IMR-90 (cell line): ENCODE measurements at places on chromosomes 4 and X.

DNA sequence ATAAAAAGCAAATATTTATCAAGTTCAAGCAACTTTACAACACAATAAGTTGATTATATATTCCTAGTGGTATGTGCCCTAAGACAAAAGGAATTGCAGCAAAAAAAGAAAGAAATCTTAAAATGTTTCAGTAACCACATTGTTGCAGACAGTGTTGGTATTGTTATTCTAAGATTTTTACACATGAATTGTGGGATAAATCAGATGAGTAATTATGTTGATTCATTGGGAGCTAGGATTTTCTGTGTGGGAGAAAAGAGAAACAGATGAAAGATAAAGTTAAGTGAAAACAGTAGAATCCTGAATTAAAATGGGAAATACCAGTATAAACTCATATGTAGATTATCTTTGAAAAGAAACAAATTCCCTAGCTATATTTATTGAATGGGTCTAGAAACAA, 362.4 kb downstream of the PPP3CA start:
- DNase-seq = peak; percentile 66

DNA sequence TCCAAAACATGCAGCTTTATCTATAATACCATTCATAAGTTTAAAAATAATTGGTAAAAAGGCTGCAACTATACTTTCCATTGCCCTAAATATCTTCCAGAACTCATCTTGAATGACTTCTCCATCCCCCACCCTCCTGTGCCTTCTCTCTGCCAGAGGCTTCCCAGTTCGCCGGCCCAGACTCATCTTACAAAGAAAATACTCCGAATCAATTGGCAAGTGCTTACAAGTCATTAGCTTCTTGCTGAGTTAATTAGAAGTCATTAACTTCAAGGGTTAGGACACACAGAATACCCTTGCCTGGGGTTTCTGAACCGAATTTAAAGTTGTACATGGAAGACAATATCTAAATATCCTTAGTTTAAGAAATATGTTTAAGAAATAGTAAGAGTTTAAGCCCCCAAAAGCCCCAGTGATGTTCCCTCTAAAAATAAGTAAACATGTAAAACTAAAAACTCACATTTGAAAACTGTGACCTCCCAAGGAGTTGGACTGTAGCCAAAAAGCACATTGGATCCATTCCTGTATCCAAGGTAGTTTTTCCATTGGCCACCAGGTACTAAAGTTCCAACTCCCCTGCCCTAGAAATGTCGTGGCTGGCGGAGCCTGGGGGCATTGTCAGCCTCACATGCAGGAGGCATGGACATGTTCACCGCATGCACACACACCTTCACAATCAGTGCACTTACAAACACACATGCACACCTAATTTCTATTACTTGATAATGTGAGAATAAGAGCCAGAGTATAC, 535.2 kb upstream of the FAT1 start:
- DNase-seq = no peak

DNA sequence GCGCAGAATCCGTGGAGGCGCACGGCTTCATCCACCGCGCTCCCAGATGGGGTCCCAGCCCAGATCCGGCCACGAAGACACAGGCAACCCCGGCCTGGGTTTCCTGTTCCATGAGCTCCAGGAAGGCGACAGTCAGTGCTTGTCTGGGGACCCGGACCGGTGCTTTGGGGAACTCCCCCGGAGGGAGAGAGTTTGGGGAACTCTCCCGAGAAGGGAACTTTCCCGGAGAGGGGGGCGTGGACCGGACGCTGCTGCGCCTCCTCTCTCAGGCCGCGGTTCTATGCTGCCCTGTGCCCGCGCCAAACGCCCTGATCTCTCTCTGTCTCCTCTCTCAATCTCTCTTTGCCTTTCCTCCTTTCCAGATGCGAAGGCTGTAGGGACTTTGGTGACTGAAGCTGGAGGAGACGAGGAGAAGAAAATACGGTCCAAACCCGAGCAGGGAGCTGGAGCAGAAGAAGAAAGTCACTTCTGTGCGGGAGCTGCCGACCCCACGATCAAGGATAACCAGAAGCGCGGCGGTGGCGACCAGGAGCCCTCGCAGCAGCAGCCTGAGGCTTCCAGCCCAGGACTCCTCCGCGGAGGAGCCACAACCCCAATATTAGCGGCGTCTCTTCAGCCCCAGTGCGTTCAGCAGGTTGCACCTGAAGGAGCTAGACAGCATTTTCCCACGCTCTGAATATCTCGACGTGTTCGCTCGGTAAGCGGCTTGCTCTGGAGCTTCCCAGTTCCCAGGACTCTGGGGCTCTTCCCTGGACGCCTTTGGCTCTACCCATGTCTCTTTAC, 47.6 kb upstream of the NKAP start:
- DNase-seq = no peak

DNA sequence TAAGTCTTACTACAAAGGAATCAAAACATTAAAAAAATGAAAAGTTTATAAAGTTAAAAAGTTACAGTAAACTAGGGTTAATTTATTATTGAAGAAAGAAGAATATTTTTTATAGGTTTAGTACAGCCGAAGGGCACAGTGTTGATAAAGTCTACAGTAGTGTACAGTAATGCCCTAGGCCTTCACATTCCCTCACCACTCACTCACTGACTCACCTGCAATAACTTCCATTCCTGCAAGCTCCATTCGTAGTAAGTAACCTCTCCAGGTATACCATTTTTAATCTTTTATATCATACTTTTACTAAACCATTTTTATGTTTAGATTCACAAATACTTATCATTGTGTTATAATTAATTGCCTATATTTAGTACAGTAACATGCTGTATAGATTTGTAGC, 307.5 kb upstream of the FAM241A start:
- no peak for DNase-seq

DNA sequence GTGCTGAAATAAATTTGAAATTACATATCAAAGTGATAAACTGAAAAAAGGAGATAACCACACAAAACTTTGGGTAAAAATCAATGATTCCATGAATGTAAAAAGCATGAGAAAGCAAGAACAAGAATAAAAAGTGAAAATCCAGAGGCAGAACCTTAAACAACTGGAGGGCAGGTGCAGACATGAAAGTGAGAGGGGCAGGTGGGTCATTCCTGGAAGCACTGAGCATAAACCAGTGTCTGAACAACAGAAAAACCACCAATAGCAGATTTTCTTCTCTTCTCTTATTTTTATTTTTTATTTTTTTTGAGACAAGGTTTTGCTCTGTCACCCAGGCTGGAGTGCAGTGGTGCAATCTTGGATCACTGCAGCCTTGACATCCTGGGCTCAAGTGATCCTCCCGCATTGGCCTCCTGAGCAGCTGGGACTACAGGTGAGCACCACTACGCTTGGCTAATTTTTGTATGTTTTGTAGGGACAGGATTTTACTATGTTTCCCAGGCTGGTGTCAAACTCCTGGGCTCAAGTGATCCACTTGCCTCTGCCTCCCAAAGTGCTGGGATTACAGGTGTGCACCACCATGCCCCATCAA, 46.8 kb upstream of the GPR78 start:
- no peak for DNase-seq

DNA sequence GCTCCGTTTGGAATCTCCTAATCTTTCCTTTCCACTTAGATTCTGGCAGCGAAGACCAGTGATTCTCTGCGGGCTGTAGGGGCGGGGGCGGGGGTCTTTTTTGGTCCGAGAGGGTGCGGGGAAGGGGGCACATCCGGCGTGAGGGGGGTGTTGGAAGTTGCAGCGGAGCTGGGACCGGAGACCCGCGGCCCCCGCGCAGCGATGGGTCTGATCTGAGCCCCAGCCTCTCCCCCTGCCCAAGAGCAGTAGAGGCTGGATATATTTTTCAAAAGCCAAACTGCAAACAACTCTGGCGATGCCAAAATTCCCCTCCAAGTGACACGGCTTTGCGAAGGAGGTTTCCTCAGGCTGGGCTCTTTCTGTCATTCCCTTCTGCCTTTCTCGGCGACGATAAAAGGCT, 355 bp downstream of the GRID2 start:
- no peak for DNase-seq

GRCh38 chr4:2330091-2331042, 68.5 kb upstream of the MXD4 start:
- DNase-seq = peak; percentile 95

DNA sequence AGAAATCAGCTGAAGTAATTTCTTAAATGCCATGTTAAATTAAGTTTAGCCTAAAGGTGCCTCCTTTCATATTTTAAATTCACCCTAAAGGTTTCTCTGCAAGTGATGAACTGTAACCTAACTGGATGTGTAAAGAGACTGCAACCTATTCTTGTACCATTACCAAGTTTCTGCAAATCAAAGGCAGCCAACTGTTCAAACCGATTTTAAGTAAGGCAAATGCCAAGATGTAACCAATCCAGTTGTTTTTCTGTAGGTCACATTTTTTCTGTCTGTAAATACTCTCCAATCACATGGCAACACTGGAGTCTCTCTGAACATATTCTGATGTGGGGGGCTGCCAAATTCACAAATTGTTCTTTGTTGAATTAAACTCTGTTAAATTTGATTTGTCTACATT, 42.4 kb upstream of the FGF2 start:
- no peak for DNase-seq

GRCh38 chrX:147899379-147900114, 12.2 kb upstream of the FMR1 start:
- no peak for DNase-seq

DNA sequence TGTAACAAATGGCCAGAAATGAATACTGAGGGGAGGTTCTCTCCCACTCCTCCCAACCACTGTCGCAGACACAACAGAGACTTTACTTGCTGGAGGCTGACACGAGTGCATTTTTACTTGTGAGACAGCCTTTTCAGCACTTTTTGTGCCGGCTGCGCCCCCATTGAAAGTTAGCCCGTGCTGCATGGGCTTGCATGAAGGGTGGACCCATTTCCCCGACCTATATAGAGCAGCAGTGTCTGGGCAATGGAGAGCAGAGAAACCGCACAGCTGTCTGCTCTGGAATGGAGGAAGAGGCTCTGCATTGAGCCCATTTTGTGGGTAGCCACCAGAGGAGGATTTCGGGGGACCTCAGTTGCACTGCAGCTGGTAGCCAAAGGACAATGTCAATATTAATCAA, 208.8 kb downstream of the UGT8 start:
- no peak for DNase-seq

DNA sequence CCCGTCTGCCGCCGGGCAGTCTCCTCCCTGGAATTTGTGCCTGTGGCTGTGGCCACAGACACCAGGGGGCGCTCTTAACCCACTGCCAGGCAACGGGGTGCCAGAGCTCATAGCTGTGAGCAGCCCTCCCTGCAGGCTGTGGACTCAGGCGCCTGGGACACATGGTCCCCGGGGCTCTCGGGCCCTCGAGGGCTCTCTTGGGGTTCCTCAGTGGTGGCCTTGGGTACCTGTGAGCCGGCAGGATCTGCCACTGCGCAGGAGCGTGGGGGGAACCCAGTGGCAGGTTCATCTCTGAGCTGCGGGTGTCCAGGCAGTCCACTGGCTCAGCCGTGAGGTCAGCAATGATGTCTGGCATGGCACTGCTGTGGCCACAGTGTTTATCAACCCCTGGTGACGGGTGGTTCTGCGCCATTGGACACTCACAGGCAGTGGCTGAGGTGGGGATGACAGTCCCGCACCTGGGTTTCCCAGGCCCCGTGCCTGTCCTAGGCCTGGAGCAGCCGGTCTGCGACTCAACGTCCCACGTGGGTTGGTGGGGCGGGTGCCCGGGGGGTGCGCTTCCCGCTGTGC, 37.2 kb downstream of the PCGF3 start:
- DNase-seq = peak; percentile 42

GRCh38 chr4:156505341-156505955, 466.2 kb downstream of the PDGFC start:
- DNase-seq = no peak

DNA sequence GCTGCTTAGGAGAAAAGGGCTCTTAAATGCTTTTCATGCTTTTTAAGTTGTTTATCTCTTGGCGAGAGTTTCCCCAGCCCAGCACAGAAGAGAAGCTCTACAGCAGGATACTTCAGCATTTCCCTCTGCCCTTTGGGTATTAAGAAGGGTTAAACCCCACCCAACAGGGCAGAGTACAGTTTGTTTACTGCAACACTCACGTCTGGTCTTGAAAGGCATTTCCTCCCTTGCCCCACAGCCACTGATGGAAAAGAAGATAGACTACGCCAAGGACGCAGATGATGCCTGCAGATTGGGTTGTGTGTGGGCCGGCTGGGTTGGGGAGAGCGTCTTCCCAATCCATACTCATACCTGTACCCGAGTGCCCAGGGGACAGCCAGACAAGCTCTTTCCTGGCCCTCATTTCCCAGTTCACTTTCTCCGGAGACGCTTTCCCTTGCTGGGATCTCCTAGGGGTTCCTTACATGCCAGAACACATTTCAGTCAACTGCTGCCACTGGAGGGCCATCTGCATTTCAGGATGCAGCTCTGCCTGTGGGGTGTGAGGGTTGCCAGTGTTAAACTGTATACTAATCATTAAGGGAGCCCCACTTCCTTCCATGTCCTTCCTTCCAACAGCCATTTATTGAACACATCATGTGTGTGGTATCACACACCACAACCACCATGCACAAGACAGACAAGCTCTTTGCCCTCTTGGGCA, 96.5 kb upstream of the DHX15 start:
- DNase-seq = no peak

- DNase-seq = no peak
Observed at GRCh38 chrX:252244-252956, 28.8 kb upstream of the PLCXD1 start.

DNA sequence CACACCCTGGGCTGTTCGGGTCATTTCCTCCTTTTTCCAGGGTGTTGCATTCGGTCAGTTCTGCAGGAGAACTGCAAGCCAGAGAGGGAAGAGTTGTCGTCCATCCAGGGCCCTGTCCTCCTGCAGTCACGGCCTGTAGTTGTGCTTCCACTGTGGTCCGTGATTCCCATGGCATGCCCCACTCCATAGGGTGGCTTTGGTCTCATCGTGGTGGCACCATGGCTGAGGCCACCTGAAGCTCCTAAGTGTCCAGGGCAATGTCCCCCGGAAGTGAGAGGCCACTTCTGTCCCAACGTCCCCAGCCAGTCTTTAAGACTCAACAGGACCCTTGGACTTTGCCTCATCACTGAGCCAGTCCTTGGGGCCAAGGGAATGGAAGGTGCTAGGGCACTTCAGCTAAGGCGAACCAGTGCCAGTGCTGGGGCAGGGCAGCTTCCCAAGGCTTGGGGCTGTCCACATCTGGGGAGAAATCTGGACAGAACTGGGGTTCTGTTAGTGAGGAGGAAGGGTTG, 83.7 kb downstream of the HTRA3 start:
- DNase-seq = no peak

DNA sequence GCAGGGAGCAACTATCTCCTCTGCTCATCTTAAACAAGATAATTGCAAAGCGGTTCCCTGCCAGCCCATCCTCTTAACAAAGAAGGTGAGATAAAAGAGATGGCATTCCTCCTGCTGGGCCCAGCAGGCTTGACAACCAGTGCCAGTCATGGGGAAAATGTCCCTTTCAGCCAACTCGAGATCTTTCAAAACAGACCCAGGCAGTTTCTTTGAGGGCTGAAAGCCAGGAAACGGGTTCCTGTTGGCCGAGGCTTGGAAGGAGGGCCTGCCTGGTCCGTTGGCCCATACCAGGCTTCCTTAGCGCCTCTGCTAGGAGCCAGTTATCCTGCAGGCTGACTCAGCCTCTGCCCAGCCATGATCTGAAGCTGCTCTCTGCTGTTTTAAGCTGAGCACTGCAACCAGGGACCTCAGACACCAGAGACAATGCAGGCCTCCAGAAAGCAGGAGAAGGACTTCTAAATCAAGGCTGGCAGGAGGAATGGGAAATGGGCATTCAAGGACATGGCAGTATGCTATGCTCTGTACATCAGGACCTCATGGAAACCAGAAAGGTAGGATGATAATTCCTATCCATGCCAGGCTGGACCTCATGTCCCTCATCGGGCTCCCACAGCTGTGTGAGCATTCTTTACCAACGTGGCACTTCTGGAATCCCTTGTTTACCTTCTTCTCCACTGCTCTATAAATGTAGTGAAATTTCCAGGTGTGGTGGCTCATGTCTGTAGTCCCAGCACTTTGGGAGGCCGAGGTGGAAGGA, 42.4 kb upstream of the SLC2A9 start:
- peak; percentile 70 for DNase-seq

- DNase-seq = no peak
Observed at GRCh38 chr4:101972791-101973190, 182.3 kb downstream of the BANK1 start.
